ENCODE measurements at places on chromosomes 3 and 15.

DNA sequence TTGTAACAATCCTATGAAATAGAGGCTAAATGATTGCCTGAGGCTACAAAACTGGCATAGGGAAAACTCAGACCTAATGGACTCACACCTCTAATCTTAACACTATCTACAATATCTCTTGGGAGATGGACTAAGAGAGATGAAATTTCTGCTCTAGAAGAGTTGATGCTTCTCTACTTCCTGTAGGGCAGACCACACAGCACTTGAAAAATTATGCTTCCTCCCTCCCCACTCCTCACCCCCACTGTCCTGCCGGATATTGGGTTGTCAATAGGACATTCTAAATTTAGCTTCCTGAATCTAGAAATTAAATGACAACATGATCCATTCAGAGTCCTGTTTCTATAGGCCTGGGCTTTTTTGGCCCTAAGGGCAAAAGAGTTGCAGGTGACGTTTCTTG lies 295.6 kb downstream of the GAP43 start:
- DNase-seq = no peak

DNA sequence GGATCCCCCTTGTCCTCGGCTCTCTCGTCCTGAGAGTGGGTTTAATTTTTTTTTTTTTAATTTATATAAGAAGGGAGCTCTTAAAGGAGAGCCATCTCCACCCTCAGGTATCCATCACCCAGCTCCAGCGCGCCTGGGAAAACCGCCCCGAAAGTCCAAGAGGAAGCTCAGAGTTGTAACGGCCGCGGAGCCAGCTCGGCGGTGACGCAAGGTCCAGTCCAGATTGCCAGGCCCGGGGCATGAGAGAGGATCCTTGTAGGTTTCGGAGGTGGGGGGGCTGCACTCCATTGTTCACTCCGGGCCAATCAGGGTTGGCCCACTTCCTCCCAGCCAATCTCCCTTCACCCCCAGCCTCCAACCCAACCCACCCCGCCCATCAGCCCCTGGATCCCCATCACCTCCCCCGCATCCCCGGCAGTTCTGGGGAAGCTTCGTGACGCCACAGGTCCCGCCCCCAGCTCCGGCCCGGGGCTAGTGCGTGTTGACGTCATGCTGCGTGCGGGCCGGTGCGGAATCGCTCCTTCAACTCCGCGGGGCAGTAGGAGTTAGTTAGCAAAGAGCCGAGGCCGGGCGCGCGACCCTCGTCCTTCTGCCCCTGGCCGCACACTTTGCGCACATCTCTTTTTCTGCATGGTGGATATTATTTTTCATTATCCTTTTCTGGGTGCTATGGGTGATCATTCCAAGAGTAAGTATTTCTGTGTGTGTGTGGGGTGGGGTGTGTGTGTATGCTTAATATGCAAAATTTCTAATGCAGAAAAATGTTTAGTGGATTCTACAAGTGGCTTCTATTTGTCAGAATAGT lies at the start of gene ISL2:
TSS of gene ISL2 (plus strand) at position 520 of the 805 bp plus-strand sequence. CDS start at position 631, 111 bp downstream.
- no peak for DNase-seq

DNA sequence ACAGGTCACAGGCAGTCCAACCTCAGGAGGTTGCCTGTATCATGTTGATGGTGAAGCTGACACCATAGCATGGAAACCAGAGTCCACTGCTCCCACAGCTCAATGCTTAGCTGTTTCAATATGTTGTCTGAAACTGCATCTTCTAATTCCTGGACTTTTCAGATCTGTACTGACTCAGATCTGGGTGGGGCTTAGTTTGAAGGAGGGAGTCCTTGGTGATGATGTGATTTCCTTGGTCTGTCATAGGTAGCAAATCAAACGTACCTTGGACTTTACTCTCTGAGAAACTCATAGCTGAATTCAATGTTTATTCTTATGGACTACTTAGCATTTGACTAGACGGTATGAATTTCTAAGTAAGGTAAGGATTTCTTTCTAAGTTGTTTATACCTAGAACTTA lies at the start of gene HHLA2:
TSS of gene HHLA2 (plus strand) at position 310 of the 400 bp plus-strand sequence. CDS start 55,266 bp downstream, outside the sequence.
- DNase-seq = no peak

DNA sequence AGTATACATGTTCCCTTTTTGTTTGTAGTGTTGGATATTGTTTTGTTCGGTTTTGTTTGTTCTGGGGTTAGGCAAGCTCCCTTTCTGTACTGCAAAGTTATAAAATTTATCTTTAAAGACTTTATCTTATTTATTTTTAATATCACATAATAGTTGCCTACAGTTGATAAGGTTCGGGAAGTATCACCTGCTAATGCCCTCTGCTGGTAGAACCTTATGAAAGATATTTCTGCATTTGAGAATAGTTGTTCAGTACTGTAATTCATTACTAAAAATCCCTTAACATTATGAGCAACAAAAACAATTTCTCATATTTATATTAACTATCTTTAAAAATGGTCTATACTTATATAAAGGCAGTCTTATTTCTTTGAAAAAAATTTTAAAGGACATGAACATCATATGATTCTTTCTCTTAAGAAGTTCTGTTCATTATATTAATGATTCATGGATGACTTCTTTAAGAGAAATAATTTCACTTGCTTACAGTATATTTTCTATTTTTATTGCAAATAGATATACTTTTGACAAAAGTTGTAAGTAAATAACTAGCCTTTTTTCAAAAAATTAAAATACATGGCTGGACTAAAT lies 1126.8 kb downstream of the SI start:
- no peak for DNase-seq

DNA sequence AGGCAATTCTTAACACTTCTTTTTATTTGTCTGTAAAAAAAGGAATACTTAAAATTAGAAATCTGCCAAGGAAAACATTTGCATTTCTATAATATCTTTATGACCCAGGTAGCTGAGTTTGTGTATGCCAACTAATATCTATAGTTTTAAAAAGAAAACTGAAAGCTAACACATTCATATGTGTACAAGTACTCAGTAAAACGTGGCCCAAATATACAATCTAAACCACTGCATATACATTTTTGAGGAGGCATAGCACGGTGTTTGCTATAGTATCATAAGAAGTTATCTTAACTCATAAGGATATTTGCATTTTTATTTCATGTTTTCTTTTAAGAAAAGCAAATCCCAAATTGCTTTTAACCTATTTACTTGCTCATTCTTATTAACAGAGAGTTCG lies 172.7 kb downstream of the ZBTB20 start:
- DNase-seq = no peak

GRCh38 chr3:193940526-193940925 lies 195.4 kb upstream of the HES1 start:
- no peak for DNase-seq

GRCh38 chr15:79376383-79376782 lies 55.8 kb upstream of the MINAR1 start:
- no peak for DNase-seq

- no peak for DNase-seq
Observed at GRCh38 chr15:65066001-65066634, 1.7 kb downstream of the RASL12 start.

DNA sequence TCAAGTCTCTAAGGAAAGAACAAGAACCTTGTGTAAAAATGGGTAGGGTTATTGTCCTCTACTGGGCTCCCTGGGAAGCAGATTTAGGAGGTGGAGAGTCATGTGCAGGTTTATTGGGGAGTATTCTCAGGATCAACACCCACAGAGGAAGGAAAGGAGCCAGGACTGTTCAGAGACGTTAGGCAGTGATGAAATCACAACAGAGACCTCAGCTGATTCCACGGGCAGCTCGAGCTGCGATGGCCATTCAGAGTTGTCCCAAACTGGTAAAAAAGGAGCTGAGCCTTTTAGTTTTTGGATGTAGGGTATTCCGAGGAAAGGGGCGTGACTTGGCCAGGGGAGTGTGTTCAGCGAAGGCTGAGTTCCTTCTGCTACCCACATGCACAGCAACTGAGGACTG lies 85.0 kb downstream of the RORA start:
- DNase-seq = no peak

DNA sequence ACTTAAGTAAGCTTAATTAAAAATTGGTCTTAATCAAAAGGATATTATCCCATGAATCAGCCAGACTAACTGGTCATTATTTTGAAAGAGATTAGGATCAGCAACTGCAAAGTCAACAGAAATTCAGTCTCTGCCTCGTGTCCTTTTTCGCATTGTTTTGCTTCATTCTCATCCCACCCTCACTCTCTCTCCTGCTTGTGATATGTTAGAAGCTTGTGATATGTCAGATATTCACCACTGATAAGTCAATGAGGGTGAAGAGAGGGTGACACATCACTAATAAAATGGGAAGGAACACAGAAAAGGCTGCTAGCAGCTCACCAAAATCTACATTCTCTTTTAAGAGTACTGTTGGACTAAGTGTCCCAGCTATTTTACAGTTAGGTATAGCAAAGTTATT lies 146.1 kb downstream of the SUCNR1 start:
- no peak for DNase-seq

- no peak for DNase-seq
Observed at GRCh38 chr15:63474810-63475316, 29.5 kb upstream of the USP3 start.

GRCh38 chr15:93954985-93955571 lies 276.3 kb upstream of the MCTP2 start:
- no peak for DNase-seq

GRCh38 chr15:98896002-98896721 lies 111.4 kb downstream of the PGPEP1L start:
- no peak for DNase-seq

All from breast epithelium (tissue), 4 donors.